Hepatocyte (in vitro differentiated cells): ENCODE measurements at places on chromosomes 2 and 18. TPM values are rescaled to one million over a fixed set of nuclear protein-coding genes. Genes with fewer than 3 reads are reported as not detected.

- DNase-seq: no peak
- no peaks in the 10 kb centered on the region for H3K4me1 ChIP-seq
- H3K36me3 ChIP-seq: no peaks in the 10 kb centered on the region
- no peaks in the 10 kb centered on the region for H3K27me3 ChIP-seq
Observed at GRCh38 chr18:49028801-49029506, 78.2 kb upstream of the SMAD7 start.

DNA sequence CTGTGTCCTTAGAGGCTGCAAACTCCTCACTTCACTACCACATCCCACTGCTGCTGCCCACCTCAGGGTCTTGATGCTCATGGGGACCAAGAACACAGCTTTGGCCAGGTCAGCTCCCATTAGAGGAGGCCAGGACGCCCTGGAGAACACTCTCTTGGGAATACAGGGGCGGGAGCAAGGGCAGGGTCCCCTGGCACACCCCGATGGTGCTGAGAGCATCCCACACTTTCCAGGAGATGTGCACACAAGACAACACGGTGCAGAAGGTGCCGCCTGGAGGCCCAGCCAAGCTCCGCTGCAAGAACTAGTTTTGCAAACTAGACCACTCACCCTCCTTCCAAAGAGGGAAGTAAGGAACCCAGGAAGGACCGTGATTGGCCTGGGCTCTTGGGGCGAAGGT is 304.4 kb upstream of the SALL3 start:
- no peak overlapping the region for H3K4me3 ChIP-seq
- H3K36me3 ChIP-seq: no peaks in the 10 kb centered on the region
- H3K4me1 ChIP-seq: peaks cover 5% of the 10 kb centered on the region
- no peak overlapping the region for H3K27ac ChIP-seq

DNA sequence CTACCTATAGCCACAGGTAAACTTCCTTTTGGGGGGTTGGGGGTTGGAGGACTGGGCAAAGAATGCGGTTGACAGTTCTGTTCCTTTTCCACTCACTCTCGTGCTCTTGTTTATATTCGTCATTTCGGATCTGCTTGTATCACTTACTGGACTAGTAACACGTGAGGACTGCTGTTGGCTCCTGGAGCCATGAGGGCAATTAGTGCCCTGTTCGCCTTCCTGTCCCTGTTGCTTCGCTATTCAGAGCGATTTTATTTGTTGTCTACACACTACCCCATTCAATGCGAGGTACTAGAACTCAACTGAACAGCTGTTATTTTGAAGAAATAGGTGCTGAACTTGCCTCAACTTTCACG is 1.1 kb downstream of the KCNJ3 start:
- no peak overlapping the region for H3K4me3 ChIP-seq
- H3K27ac ChIP-seq: no peak overlapping the region
- H3K36me3 ChIP-seq: no peaks in the 10 kb centered on the region
- no peak for DNase-seq

Gene ATRAID
- total RNA-seq: 161 and 173 TPM in 2 replicates

DNA sequence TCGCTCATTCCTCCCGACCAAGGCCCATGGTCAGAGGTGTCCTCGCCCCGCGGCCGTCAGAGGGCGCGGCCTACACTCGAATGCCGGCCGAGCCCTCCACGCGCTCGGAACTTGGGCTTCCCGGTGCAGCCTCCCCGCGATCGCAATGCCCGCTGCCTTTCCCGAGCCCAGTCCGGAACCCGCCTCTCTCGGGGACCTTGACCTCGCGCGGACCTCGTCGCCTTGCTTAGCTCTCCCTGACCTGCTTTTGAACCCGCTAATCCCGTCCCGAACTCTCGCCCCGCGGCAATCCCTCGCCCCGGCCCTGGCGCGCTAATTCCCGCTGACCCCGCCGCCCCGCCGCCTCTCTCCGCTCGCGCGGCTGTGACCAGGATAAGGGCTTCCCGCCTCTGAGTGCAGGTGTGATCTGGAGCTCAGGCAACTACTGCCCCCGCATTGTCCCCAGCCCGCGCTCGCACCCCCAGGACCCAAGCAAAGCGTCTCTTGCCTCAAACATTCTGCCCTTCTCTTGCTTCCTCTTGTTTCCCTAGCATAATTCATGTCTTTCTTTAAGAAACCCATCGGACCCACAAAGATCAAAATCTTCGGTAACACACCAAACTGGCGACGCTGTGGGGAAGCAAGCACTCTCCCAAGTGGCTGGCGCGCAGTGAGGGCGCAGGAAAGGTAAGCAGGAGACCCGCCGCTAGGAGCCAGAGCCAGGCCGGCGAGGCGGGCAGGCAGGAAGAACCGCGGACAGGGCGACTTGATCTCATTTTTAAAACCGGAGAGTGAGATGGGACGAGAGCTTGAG is 46.6 kb upstream of the ATP6V1B1 start:
- H3K4me1 ChIP-seq: peaks cover 15% of the 10 kb centered on the region
- H3K4me3 ChIP-seq: no peak overlapping the region
- no peaks in the 10 kb centered on the region for H3K36me3 ChIP-seq
- H3K27me3 ChIP-seq: peaks cover 100% of the 10 kb centered on the region
- no peak for DNase-seq

DNA sequence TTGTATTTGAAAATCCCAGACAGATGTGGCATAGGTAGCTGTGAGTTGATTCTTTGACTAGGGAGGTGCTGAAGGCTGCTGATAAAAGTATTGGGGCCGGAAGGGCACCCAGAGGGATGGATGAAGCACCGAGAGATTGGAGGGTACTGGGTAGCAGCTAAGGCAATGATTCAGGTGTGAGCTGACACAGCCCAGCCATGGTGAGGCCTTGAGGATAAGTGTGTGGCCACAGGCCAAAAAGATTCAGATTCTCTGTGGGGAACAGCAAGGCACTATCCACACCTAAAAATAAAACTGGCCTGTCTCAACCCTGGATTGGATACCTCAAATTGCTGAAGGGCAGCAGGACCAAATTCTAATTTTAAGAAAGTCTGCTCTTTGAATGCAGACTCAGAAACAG is 35.2 kb downstream of the RDH14 start:
- H3K4me3 ChIP-seq: no peak overlapping the region
- peaks cover 21% of the 10 kb centered on the region for H3K4me1 ChIP-seq
- H3K27ac ChIP-seq: no peak overlapping the region
- DNase-seq: no peak
- no peaks in the 10 kb centered on the region for H3K27me3 ChIP-seq

DNA sequence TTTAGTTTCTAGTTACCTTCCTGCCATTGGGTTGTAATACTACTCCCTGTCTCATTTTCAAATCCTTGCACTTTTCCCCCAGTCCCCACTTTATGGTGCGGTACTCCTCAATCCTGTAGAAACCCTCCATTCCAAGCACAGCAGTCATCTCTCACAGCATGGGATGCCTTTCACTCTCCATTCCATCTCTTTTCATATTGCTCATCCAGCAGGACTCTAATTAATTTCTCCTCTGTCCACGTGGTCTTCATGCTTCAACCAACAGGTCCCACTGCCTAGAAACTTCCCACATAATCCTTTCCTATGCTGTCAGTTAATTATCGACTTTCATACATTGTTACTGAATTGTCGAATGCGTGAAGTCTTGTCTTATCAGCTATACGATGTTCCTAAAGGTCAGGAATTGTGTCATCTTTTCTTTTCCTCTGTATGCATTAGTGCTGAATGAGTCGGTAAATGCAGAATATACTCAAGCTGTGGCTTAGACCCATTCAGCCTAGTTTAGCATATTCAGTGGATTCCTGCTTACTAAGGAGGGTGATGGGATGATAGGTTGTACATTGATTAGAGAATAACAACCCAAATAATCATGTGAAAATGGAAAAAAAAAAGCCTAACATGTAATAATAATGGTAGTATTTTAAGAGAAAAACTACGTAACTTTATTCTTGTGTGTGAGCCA is 89.7 kb downstream of the CRIM1 start:
- H3K36me3 ChIP-seq: no peaks in the 10 kb centered on the region
- H3K27me3 ChIP-seq: no peaks in the 10 kb centered on the region
- no peak for DNase-seq
- H3K4me1 ChIP-seq: peaks cover 3% of the 10 kb centered on the region
- no peak overlapping the region for H3K27ac ChIP-seq

- no peak for DNase-seq
- no peaks in the 10 kb centered on the region for H3K36me3 ChIP-seq
- no peak overlapping the region for H3K4me3 ChIP-seq
Observed at GRCh38 chr2:233976087-233976486, 58.9 kb downstream of the TRPM8 start.

DNA sequence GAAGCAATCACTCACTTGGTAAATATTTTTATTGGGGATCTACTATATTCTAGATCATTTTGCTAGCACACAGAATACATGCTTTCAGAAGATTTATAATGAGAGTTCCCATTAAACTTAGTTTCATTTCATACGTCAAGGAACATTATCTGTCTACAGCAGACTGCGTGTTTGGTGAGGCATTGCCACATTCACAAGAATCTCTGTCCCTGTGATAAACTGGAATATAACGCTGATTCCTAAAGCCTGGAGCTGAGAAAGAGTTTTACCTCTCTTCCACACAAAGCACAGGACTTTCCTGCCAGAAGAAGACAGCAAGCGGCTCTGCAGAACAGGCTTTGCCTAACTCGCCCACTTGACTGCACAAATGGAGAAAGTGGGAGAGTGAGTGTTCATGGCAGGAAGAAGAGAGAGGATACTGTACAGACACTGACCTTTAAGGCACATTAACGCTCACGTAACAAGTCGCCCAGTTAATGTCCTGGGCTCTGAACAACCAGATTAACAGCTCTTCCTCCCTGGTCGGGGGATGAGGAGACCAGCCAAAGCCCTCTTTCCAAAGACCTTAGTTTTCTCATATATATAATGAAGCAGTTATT is 356.2 kb downstream of the GPD2 start:
- no peak overlapping the region for H3K27ac ChIP-seq
- no peak for DNase-seq

DNA sequence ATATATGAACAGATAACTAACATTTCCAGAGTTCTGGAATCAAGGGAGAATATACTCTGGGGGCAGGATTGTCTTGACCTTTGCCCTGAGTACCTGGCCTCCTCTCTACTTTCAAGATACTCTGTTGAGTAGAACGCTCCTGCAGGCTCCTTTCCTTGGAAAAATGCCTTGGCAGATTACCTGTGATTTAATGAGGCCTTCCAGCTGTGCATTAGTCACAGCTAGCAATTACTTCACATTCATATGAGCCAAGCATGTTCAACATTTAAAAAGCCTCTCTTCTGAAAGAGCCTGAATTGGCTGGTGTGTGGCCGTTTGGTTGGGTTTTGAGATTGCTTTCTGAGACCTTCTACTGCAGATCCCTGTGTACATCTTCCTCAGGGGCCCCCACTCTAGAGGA is 142.2 kb downstream of the PLCL1 start:
- peaks cover 5% of the 10 kb centered on the region for H3K4me1 ChIP-seq
- no peak overlapping the region for H3K4me3 ChIP-seq
- no peaks in the 10 kb centered on the region for H3K27me3 ChIP-seq
